ENCODE measurements at places on chromosomes 5 and 9.

DNA sequence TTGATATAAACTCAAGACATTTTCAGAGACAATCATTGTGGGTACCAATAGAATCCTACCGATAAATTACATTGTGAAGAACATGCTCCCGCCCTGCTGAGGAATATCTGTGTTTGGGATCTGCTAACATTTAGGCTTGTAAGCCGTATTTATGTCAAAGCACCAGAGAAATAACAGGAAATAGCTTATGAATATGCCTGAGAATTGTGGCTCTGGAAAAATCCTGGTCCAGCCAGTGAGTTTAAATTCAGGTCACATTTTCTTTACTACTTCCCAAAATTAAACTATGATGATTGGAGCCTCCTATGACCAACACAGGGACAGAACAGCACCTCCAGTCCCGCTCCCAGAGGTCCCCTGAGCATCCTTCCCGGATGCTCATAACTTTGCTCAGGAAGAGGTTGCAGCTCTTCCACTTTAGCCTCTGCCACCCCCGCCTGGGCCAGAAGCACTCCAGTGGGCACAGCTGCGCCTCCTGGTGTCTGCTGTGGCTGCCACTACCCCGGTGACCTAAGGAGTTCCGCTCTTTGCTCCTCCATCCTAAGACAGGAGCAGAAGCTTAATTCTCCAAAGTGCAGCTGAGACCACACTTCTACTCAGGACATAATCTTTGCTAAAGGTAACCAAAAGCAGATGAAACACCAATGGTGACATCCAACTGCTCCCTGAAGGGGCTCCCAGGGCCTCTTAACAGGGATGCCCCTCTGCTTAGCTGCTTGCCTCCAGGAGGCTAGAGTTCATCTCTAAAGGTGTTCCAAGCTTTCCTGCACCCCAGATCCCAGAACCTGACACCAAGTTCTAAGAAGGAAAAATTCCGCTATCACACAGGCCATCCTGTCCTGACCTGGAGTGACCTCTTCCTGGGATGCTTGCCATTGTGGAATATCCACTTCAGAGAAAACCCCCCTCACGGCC, 58.8 kb downstream of the SLC1A1 start:
- no peak for DNase-seq

DNA sequence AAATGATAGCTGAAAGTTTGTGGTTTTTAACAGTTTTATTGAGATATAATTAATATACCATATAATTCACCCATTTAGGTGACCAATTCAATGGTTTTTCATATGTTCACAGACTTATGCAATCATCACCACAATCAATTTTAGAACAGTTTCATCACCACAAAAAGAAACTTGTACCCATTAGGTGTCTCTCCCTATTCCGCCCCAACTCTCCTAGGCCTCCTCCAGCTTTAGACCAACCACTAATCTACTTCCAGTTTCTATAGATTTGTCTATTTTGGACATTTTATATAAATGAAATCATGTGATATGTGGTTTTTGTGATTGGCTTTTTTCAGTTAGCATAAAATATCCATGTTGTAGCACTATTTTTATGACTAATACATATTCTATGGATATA, 38.6 kb downstream of the YTHDC2 start:
- no peak for DNase-seq

DNA sequence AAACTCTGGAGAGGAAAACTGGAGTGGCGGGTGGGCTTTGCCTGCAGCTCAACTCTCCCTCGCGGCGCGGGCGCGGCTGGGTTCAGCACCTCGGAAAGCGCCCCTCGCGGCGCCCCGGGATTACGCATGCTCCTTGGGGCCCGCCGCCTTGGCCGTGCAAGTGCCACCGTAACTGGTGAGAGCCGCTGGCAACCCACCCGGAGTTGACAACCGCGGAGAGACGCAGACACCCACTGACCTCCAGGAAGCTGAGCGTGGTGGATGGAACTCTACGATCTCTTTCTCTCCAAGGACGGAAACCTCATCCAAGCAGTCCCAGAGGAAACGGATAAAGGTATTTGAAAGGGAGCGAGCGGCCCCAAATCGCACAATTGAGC, 194 bp upstream of the RXFP3 start:
- peak; percentile 92 for DNase-seq

- no peak for DNase-seq
These were observed 244.3 kb downstream of the ASTN2 start for GRCh38 chr9:117170567-117170966.

DNA sequence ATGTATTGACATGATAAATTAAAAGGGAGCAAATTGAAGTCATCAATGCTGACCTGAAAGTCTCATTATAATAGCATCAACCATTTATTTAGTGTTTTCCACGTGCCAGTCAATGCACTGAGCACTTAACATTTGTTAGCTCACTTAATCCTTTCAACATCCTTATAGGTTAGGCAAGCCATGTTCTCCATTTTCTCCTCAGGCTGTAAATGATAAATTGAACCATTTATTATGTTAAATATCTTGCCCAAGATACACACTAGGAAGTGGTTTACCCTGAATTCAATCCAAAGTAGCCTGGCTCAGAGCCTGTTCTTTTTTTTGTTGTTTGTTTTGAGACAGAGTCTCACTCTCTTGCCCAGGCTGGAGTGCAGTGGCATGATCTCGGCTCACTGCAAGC, 25.0 kb upstream of the SNX2 start:
- DNase-seq: no peak

GRCh38 chr5:69414885-69415583, at the start of gene MARVELD2:
Gene MARVELD2, plus strand, starts transcription at chr5:69415116. Its CDS starts 4,270 bp downstream, at chr5:69419386.
- DNase-seq: peak; percentile 96

DNA sequence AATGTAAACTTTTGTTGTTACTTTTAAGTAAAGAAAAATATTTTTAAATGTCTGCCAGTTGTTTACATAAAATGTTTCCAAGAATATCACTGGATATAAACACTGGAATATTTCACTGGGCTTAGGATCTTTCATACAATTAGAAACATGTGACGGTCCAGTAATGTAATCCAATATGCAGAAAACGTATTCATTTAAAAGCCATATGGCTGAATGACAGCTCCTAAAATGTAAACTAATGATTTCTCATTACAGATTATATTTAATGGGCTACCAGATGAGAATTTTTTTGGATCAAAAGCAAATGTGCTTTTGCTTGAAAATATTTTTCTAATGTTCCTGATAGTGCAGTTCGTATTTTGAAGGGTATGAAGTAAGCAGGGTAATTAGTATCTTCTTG, 124.3 kb downstream of the TTC39B start:
- DNase-seq: no peak

GRCh38 chr9:75658301-75658905, 232.1 kb upstream of the PCSK5 start:
- DNase-seq: no peak

DNA sequence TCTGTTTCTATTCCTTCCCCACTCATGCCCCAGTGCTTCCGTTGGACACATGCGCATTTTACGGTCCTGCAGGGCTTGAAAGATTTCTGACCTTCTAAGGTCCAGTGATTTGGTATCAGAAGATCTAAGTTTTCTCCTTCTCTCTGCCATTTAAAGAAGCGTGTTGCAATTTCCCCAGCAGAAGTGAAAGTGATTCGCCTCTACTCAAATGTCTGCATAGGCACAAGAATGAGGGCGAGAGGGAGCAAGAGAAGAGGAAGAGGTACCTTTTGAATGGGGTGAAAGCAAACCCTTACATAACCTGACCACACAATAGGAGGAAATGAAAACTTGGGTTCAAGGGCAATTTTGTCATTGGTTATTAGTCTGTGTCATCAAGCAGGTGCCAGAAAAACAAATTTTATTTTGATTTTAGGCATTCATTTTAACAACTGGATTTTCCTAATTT, 31.7 kb upstream of the NR3C1 start:
- DNase-seq: peak; percentile 61

GRCh38 chr9:129013674-129014073, 14.5 kb downstream of the SH3GLB2 start:
- no peak for DNase-seq

- DNase-seq: no peak
These were observed 23.6 kb downstream of the COL27A1 start for GRCh38 chr9:114178756-114179450.

GRCh38 chr9:37534901-37535300, 41.3 kb downstream of the FBXO10 start:
- DNase-seq: no peak

GRCh38 chr5:54217826-54218503, 92.4 kb downstream of the ARL15 start:
- no peak for DNase-seq

DNA sequence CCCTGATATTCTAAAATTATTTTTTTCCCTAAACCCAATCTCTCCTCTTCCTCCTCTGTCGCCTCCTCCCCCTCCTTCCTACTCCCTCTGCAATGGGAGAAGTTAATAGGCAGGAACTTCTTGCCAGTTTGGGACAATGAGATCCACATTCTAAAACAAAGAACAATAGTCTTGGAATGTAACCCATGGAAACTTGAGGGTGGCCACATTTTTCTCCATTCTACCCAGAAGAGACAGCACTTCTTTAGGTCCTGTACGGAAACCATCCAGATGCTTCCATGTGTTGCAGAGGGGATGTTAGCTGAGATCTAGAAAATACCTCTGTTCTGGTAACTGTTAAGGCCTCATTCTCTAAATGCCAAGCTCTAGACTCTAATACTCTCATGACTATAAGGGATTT, 10.0 kb downstream of the SPARC start:
- no peak for DNase-seq

DNA sequence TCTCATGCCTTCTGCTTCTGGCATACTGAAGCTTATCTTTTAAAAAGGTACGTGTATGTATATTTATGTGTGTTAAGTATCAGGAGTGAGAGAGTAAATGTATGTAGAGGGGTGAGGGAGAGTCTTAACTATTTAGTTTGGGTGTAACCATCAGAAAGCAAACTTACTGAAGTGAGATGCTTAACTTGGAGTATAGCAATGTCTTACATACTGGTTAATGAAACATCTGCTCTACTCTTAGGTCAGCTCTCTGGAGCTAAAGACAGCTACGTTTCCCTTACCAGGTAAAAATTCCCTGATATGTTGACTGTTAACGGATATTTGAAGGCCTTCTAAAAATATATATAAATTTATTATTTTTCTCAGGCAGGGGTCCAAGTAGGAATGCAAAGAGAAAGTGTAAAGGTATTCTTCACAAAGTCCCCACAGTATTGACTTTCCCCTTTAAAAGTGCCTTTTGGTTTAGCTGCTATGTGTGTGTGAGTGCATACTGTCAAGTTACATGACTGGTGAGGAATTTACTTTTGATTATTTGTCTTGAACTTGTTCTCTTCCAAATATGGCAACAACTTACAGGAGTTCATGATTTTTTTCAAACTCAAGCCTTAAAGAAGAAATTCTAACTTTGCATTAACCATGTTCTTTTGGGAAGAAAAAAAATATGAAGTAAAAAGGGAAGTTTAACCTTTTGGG, 12.3 kb upstream of the C5orf24 start:
- DNase-seq: no peak

DNA sequence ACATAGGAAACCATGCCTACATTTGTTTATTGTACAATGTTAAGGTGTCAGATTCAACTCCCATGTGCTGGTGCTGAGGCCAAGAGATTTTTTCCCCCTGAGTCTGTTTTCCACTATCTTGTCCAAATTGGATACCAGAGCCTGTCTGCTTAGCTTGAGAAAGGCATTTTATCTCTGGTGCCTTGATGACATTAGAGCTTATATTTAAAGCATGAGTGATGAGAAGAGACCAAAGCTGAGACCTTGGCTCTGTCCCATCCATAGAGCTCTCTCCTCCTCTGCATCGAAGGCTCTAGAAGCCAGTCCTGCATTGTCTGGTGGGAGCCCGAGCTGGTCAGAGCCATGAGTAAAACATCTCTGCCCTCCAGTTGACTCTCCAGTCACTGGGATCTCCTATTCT, 10.4 kb upstream of the PPP2CA start:
- no peak for DNase-seq

- DNase-seq: no peak
These were observed 84.5 kb upstream of the MOCS2 start for GRCh38 chr5:53194086-53194485.

- DNase-seq: no peak
These were observed 161.3 kb downstream of the OLFM1 start for GRCh38 chr9:135248721-135249120.

DNA sequence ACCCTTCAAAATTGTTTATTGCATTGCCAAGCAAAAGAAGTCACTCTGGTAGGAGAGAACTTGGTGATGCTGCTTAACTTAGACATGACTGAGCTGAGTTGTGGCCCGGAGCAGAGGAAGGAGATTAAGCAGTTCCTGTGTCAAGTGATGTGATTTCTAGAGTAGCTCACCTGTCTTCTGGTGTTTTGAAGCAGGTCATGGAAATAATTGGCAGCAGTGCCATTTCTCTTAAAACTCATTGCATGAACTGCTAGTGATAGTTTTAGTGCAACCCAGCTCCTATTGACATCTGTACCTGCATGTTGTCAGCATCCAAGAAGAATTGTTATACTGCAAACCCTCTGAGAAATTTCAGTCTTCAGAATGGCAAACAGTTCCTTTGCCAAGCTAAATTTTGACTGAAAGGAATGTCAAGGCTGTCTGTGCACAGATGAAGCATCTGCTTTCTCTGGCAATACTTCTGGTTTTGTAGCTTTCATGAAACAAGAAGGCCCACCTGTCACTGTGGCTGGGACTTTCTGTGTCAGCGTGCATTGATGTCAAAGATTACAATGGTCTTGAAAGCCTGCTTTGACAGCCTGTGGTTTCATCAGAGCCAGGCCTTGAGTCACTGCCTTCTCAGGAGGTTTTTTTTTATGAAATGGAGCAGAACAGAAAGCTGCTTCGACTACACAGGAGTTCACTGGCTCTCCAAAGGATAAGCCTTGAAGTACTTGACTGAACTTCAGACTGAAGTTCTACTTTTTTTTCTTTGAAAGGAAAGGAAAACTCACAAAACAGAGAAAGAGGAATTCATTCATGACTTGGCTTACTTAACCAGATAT, 90.6 kb downstream of the RALGPS1 start:
- no peak for DNase-seq

DNA sequence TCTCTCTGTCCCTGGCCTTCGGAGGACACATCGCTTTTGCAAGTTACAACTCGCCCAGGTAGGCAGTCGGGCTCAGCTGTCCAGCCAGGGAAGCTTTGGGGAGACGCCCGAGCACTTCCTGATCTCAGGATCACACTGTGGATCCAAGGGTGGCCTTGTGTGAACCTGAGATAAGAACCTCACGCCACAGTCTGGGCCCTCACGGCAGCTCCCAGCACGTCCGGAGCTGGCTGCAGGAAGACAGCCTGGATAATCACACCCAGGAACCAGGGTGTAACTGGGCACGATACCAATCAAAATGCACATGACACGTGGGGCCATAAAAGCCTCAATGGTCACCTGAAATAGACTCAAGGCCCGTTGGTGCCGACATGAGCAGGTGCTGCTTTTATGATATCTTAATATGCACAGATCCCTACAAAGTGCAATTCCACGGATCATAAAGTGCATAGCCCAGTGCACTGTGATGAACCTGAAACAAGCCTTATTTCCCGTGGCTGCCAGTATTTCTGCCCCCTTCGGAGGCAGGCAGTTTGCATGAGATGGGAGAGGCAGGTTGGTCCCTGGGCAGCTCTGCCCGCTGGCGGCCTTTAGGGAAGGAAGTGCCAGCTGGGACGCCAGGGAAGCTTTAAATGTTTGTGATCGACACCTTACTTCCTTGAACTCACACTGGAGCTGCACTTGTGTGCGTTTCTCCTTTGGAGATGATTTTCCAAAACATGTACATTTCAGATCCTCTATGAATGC, 14.5 kb downstream of the SLC6A18 start:
- DNase-seq: peak; percentile 17

GRCh38 chr5:96605144-96605837, 56.9 kb upstream of the CAST start:
- no peak for DNase-seq

Data from upper lobe of left lung (tissue), 6 donors.